ENCODE measurements at places on chromosomes 7 and 10. TPM values are rescaled to one million over a fixed set of nuclear protein-coding genes. Genes with fewer than 3 reads are reported as not detected.

DNA sequence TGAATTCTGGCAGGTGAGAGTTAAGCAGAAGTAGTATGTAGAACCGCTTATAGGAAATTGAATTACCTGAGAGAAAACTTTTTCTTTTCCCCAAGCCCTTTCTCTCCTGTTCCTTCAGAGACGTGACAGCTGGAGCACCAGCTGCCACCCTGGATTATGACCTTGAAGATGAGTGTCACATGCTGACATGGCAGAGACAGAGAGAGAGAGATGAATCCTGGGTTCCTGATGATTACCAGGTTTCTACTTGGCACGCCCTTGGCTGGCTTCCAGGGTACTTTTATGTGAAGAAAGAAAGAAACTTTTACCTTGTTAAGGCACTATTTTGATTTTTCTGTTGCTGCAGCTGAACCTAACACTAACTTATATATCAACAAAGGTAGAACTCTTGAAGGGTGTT, 99.9 kb downstream of the GPR26 start:
- no peak for DNase-seq

DNA sequence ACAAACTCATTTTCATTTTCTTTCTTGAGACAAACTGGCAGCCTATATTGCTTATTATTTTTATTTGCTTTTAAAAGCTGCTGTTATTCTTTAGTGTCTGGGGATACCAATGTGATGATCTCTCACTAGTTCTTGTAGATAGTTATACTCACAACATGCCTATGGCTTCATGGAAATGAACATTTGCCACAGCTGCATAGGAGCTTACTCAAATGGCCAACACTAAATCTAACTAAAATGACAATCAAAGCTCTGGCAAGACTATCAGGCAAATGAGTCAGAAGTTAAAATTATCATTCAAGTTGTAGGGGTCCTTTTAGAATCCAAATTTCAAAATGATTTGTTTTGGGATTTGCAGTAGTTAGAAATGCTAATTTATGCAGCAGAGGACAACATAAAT, 225.9 kb downstream of the ANK3 start:
- DNase-seq, result no peak

DNA sequence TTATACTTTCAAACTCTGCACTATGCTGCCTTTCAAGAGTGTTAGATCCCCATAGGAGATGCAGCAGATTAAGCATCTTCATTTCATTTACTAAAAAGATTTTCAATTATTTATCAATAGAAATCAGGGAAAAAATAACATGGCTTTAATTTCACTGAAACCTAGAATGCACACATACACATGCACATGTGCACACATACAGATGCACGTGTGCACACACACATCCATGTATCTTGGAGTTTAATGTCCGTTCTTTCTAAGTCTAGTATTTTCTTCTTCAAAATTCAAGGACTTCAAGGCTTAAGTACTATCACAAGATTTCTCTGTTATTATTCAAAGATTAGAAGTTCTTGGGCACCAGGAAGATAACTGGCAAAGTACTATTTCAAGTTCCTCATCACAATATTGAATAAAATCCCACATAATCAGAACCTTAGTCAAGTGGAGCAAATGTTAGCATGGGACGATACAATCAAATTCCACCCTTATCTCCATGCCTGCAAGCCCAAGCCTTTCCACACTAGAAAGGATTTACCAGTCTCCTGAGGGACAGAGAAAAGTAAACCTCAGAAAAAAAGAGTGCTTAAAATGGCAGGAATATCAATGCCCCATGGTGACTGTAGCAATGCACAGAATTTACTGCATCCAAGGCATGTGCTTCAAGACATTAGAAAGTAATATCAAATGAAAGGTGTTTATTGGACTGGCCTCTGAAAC, 494.4 kb downstream of the XPNPEP1 start:
- DNase-seq, result no peak

GRCh38 chr7:50359995-50360925, 55.7 kb downstream of the IKZF1 start:
- DNase-seq, result no peak

The LRMDA gene
- 2.5 TPM for total RNA-seq

The PILRA gene
- total RNA-seq, result 2.1 TPM

The IKZF5 gene
- 11.2 TPM for total RNA-seq

Measured in psoas muscle (tissue), 8 donors.